Effector memory CD8-positive, alpha-beta T cell (primary cell): ENCODE measurements at places on chromosomes 7 and 10.

DNA sequence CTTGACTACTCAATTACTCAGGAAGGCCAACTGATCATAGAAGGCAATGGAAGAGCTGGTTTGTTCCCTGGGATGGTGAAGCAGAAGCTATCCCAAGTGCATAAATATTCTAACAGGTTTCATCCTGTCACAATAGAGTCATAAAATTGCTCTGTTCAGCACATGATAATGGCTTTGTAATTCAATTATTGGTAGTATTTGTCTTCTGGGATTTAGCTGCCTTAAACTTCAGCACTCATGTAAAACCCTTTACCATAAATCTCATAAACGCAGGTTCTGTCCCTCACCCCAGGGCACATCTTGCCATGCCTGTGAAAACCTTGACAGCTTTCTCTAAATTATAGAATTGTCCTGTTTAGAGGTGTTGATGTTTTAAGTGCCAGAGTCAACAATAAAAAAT lies 417.6 kb downstream of the SORCS1 start:
- H3K36me3 ChIP-seq, result no peaks in the 10 kb centered on the region
- no peak for DNase-seq
- H3K4me3 ChIP-seq, result no peak overlapping the region
- no peaks in the 10 kb centered on the region for H3K4me1 ChIP-seq
- H3K27ac ChIP-seq, result no peak overlapping the region

GRCh38 chr7:79009647-79010046 lies 443.8 kb downstream of the MAGI2 start:
- DNase-seq, result no peak
- no peaks in the 10 kb centered on the region for H3K4me1 ChIP-seq
- no peak overlapping the region for H3K4me3 ChIP-seq
- no peaks in the 10 kb centered on the region for H3K36me3 ChIP-seq
- H3K27me3 ChIP-seq, result no peaks in the 10 kb centered on the region

GRCh38 chr7:120583899-120584586 lies 273.9 kb downstream of the TSPAN12 start:
- H3K4me1 ChIP-seq, result no peaks in the 10 kb centered on the region
- no peaks in the 10 kb centered on the region for H3K36me3 ChIP-seq
- no peak overlapping the region for H3K27ac ChIP-seq
- H3K4me3 ChIP-seq, result no peak overlapping the region
- DNase-seq, result no peak

DNA sequence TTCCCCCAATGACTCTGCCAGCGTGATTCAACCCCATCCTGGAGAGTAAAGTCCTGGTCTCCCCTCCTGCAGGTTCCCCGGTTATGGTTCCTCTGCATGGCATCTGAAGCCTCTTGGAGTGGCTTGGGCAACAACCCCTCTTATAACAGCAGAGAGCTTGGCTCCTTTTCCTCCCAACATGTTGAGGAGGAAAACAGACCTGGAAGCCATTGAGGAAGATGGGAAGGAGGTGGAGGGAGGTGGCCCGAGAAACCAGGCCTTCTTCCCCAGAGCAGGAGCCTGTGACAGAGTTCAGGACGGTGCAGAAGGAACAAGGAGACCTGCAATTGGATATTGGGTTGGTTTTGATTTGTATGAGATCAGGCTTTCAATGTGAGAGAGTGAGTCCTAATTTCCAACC lies 184.0 kb upstream of the ADCY1 start:
- peaks cover 53% of the 10 kb centered on the region for H3K27me3 ChIP-seq
- no peak overlapping the region for H3K4me3 ChIP-seq
- H3K27ac ChIP-seq, result no peak overlapping the region

DNA sequence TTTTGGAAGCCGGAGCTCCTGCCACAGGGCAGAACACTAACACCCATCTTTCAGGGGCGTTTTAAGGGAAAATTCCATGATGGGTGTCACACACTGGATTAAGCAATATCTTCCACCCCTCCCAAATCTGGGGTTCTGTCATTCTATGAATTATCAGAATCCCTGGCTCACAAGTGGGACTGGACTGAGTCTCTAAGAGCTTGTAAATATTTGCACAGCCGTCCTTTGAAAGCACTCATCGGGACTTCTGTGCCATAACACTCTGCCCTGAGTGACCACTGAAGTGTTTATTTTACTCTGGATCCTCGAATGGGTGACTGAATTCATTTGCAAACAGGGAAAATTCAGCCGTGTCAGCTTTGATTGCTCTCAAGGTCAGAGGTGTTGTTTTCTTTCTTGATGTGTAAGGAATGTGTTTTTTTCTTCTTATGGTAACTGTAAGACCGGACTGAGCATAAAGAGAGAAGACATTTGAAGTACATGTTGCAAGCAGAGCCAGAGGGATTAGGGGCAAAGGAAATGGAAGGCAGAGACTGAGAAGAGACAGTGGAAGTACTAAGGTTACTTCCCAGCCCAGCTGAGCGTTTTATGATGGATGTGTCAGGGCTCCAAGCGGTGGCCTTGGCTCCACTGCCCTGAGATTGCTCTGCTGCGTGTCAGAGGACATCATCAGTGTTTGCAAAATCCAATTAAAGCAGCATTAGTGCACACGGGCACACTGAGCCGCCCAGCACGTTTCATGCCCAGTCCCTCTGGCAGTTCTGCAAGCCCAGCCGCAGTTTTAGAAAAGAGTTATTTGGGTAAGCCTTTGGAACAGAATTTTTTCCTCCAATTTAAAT lies 17.7 kb upstream of the GTPBP4 start:
- no peaks in the 10 kb centered on the region for H3K4me1 ChIP-seq
- H3K4me3 ChIP-seq, result no peak overlapping the region
- no peak for DNase-seq
- H3K27ac ChIP-seq, result no peak overlapping the region

GRCh38 chr10:958856-959255 lies 27.4 kb upstream of the LARP4B start:
- H3K27me3 ChIP-seq, result peaks cover 12% of the 10 kb centered on the region
- no peaks in the 10 kb centered on the region for H3K4me1 ChIP-seq
- peaks cover 4% of the 10 kb centered on the region for H3K36me3 ChIP-seq
- H3K27ac ChIP-seq, result no peak overlapping the region
